ENCODE measurements at places on chromosomes 16 and 17.

DNA sequence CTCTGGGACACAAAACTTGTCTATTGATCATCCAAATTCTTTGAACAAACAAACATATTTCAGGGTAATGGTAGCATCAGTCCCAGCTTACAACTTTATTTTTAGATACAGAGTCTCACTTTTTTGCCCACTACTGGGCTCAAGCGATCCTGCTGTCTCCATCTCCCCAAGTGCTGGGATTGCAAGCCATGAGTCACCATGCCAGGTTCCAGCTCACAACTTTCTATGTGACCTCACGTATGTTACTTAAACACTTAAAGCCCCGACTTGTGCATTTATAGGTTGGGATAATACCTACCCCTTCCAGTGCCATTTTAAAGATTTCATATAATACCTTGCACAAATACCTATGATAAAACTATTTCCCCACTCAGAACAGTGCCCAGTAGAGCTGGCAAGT is 42.0 kb upstream of the KSR1 start:
- no peak for DNase-seq

GRCh38 chr17:81103379-81103778 is 61.9 kb upstream of the PVALEF start:
- no peak for DNase-seq

- no peak for DNase-seq
These were observed 181.4 kb downstream of the ENGASE start for GRCh38 chr17:79255926-79256585.

GRCh38 chr16:75361936-75362335 is 71.4 kb downstream of the CFDP1 start:
- no peak for DNase-seq

DNA sequence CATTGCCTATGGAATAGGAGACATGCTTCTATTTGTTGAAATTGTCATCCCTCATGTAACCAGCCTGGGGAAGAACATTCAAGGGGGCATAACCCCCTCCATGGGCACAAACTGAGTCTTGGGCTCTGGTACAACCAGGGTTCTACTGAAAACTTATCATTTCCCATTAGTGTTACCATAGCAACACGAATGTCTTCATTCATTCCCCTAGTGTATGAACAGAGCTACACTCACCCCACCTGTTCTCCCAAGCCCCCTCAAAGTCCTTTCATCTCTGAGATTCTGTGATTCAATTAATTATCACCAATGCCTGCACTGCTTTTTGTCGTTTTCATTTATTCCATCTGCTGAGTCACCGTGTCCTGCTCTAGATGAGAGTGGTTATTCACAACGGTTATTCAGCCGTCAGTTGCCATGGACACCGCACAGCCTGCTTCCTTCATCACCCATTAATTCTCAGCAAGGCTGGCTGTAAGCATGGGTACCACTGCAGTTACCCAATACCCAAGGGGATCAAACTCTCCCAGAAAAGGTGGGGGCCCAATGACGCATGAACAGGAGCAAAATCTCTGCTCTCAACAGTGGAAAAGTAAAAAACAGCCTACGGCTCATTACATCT is 1.6 kb upstream of the GAST start:
- DNase-seq: no peak

GRCh38 chr16:71489122-71489521 is at the start of gene ZNF19:
ZNF19 (minus strand) TSS chr16:71489324; CDS start chr16:71482114, 7,210 bp downstream.
- no peak for DNase-seq

DNA sequence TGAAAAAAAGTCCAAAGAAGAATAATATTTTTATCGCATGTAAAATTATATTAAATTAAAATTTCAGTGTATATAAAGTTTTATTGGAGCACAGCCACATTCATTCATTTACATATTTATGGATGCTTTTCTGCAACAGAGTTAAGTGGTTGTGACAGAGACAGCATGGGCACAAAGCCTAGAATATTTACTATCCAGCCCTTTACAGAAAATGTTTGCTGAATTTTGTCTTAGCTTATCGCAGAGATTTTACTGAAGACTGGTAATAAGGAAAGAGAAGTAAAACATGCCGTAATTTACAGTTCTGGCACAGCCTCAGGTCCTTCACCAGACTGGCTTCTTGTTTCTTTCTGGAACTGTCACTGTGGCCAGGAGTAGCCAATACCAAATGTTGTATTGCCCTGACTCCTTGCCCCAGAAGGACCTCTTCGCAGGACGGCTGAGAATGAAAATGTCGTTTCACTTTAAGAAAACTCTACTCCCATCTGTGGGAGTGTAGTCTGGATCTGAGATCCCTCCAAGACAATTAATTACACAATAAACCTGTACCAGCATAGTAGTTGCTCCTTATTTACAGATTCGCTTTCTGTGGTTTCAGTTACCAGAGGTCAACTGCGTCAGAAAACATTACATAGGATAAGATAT is 94.9 kb upstream of the GOT2 start:
- no peak for DNase-seq

- no peak for DNase-seq
These were observed 761 bp upstream of the CCL8 start for GRCh38 chr17:34318474-34318873.

GRCh38 chr16:73190256-73190655 is 142.3 kb upstream of the ZFHX3 start:
- no peak for DNase-seq

- no peak for DNase-seq
These were observed 39.6 kb downstream of the C16orf82 start for GRCh38 chr16:27106305-27106704.

GRCh38 chr17:78272181-78272913 is 40.9 kb downstream of the TMEM235 start:
- DNase-seq: peak; percentile 55

Measured in CD4-positive, alpha-beta T cell treated with Interleukin-17A for 1 hour (primary cell).